CD4-positive, alpha-beta T cell treated with Interleukin-4 for 4 hours (primary cell): ENCODE measurements at places on chromosomes 3 and 15.

- no peak for DNase-seq
Observed at GRCh38 chr3:136192831-136193230, 3.3 kb downstream of the MSL2 start.

DNA sequence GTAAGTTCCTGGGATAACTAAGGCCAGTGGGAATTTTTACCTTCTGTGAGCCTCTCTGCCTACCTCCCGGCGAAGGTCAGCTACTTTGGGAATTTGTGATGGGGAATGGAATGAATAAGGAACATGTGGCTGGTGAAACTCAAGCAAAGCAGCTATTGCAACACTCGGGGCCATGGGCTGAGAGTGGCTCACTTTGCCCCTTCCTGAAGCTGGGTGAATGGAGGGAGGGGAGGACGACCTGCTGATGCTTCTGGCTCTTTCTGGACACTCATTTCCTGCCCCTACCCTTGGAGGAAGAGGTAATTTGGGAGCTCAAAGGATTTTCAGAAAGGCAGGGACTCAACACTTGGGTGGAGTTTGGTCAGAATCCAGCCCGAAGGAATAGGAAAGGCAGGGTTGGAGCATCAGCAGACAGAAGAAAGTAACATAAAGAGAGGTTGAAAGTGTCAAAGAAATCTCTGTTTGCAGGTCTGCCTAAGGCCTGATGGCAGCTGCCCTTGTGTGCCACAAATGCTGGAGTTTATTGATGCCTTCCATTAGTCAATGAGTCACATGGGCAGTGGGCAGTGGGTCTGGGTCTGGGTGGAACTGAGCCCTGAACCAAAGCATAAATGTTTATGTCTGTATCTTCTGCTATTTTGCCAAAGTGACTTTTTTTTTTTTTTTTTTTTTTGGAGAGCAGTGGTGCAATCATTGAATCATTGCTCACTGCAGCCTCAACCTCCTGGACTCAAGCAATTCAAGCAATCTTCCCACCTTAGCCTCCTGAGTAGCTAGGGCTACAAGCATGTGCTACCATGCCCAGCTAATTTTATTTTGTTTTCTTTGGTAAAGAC, 12.4 kb downstream of the LAMP3 start:
- DNase-seq, result no peak

- DNase-seq, result no peak
Observed at GRCh38 chr3:141231952-141232823, 563 bp downstream of the PXYLP1 start.

- DNase-seq, result no peak
Observed at GRCh38 chr3:42148086-42148848, 57.1 kb downstream of the TRAK1 start.

DNA sequence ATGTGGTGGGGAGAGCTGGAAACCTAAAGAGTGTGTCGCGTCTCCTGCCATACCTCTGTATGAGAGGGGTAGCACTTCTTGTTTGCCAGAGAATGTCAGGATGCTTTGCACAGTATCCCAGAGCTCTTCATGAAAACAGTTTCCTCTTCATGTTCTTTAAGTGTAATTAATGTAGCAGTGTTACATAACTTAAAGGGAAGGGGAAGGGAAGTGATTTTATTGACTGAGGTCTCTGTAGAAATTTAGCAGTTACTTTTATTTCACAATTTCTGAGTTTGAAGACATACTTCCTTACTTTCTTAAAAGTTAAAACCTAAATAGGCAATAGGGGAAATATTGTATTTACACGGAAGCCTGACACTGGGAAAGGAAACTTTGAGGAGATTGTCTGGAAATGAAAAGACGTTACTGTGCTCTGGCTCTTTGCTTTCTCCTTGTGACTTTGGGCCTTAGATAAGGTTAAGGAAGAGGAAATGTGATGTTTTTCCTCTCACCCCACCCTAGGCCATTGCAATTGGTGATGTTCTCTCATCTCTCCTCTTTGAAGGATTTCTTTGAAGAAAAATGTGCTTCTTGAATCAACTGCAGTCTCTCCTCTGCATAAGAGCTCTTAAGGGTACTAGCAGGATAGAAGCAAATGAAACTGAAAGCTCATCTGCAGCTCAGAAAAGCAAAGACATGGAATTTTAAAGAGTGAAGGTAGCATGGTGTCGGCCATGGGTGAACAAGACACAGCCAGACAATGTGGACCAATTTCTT, 6.0 kb downstream of the NXPE3 start:
- no peak for DNase-seq

DNA sequence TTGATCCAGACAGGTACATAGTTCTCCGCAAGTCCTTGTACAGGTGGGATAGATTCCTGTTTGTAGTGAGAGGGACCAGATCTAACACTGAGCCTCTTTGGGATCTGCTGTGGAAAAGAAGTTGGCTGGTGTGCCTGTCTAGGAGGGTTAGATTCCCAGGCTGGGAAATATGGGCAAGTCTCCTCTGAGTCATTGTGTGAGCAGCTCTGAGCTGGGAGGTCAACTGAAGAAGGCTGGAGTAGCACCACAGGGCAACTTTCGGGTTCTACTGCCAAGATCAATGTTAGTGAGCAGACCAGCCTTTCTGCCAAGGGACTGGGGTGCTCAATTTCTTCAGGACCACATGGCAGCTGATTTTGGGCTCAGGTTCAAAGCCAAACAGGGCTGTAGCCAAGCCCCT, 33.4 kb downstream of the CLDN1 start:
- DNase-seq, result no peak

DNA sequence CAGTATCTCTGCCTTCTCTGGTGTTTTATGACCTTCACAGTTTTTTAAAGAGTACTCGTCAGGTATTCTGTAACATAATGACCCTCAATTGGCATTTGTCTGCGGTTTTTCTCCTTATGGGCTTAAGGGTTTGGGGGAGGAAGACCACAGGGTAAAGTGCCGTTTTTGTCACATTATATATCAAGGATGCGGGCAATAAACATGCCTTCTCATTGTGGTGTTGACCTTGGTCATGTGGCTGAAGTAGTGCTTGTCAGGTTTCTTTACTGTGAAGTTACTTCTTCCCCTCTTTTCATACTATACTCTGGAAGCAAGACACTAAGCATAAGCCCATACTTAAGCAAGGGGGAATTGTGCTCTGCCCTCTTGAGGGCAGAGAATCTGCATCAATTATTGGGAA, 16.6 kb downstream of the CAPN3 start:
- no peak for DNase-seq

DNA sequence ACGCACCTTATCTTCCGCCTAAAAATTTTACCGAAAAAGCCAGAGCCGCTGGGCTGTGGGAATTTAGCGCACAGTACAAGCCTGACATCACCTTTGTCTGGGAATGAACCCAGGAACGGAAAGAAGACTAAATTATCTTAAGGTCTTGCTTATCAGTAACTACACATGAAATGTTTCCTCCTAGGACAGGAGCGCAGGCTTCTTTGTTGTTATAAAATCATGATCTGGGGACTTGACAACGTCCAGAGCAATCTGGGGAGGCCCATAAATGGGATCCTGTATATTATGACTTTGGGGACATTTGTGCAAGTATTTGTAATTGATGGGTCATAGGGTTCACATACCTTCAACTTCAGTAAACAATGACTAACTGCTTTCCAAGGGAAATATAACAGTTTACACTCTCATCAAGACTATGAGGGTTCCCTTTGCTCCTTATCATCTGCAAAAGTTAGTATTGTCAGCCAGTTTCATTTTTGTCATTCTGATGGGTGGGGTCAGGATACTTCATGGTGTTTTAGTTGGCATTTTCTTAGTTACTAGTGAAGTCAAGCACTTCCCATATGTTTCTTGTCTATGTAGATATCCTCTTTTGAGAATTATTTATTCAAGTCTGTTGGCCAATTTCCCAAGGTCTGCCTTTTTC, 213.9 kb upstream of the PFN2 start:
- DNase-seq, result no peak

GRCh38 chr3:186612721-186613636, at the start of gene AHSG:
Gene AHSG (plus strand): TSS chr3:186613060. CDS start chr3:186613142, 82 bp downstream.
- no peak for DNase-seq

DNA sequence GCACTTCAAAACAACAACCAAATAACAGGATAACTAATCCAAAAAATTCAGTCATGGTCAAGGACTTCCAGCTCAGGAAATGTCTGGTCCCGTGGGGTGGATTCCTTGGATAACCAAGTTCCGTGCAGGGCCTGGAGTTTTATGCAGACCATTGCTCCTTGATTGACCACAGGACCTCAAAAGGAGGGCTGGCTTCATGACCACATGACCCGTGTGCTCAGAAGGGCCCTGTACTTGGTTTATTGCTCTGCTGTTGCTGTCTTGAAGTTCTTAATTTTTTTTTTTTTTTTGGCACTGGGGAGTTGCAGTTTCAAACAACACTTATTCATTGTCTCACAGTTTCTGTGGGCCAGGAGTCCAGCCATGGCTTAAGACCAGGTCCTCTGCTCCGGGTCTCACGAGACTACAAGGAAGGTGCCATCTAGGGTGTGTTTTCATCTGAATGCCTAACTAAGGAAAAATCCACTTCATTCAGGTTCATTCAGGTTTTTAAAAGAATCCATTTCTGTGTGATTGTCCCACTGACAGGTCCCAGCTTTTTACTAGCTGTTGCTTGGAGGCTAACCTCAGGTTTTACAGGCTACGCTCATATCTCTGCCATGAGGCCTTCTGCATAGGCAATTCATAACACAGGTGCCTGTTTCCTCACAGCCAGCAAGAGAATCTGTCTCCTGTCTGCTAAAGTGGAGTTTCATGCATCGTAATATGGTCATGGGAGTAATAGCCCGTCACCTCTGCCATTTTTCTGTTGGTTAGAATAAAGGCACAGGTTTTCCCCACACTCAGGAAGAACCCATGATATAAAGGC, 65.3 kb downstream of the FLNB start:
- DNase-seq, result no peak

DNA sequence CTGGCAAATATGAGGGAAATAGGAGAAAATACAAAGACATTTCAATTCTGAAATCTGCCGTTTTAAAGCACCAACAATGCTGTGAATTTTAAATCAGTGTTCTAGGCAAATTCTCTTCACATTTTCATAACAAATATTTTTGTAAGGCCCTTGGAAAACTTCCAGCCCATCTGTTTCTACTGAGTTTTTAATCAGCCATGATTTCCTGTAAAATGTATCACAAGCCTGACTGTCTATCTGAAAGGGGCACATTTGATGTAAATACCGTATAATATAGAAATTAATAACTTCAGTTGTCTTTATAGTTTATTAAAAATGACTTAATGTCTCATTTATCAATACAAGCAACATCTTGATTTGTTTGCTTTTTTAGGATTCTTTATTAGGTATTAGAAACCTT, 454.7 kb downstream of the PYDC2 start:
- DNase-seq, result no peak

DNA sequence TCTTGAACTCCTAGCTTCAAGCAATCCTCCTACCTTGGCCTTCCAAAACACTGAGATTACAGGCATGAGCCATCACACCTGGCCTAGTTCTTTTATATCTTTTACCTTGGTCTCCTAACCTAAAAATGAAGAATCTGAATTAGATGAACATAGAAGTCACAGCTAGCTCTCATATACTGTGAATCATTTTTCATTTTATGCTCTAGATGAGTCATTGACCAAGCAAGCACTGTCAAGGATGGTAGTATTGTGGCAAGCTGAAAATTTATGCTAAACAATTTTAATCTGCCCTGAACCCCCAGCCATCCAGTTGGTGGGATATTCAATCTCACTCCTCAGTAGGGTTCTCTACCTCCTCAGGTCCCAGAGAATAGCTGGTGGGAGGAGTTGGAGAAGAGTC, 48.3 kb upstream of the DNAJC13 start:
- DNase-seq, result no peak
